ENCODE measurements at places on chromosomes 3 and 15.

DNA sequence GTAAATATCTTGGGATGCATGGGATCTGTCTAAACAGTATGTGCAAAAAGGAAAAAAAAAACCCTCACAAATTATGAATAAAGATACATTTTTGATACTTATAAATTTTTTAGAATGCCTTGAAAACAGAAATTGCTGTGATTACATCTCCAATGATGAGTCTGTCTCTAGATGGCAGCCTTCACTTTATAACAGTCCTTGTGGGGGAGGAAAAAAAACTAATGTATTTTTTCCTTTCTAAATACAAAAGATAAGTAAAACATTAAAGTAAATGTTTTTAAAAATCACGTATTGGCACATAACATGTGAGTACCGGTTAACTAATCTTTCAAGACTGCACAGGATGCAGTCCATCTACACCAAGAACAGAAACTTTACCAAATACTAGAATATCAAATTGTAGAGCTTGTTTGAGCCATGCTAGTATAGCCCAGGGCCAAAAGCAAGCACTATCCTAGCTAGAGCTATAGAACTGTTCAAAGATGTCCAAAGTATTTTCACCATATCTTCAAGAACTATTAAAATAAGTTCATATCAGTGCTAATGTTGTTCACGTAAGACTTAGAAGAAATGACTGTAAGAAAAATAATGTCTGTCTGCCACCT lies 206.4 kb downstream of the STAG1 start:
- no peak overlapping the region for H3K27ac ChIP-seq
- no peaks in the 10 kb centered on the region for H3K36me3 ChIP-seq
- peak; percentile 13 for DNase-seq
- no peaks in the 10 kb centered on the region for H3K4me1 ChIP-seq

GRCh38 chr15:70610541-70610940 lies 152.8 kb downstream of the UACA start:
- H3K4me3 ChIP-seq, result no peak overlapping the region
- DNase-seq, result no peak
- H3K36me3 ChIP-seq, result no peaks in the 10 kb centered on the region
- H3K27me3 ChIP-seq, result no peaks in the 10 kb centered on the region
- no peaks in the 10 kb centered on the region for H3K4me1 ChIP-seq
- H3K27ac ChIP-seq, result no peak overlapping the region

DNA sequence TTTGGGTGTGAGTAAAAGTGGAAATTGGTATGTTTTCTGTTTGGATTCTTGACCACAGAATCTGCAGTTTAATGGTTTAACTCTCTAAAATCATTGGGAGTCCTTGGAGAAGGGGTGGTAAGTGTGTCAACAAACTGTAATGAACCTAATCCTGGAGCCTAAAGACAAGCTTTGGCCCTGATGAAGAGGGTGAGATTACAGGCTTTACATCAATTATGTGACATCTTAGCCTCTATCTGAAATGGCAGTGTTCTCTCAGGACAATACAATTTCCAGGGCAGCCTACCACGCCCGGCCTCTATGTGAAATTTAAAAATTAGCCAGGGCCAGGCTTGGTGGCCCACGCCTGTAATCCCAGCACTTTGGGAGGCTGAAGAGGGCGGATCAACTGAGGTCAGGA lies 4.3 kb upstream of the PKM start:
- H3K27me3 ChIP-seq, result no peaks in the 10 kb centered on the region
- no peak for DNase-seq
- H3K36me3 ChIP-seq, result no peaks in the 10 kb centered on the region
- H3K27ac ChIP-seq, result no peak overlapping the region
- peaks cover 13% of the 10 kb centered on the region for H3K4me1 ChIP-seq

GRCh38 chr3:53161450-53161819 lies 426 bp downstream of the PRKCD start:
- no peak overlapping the region for H3K27ac ChIP-seq
- peak overlapping the region; percentile 45 for H3K4me3 ChIP-seq
- no peak for DNase-seq
- H3K4me1 ChIP-seq, result peaks cover 13% of the 10 kb centered on the region
- H3K27me3 ChIP-seq, result no peaks in the 10 kb centered on the region
- no peaks in the 10 kb centered on the region for H3K36me3 ChIP-seq

GRCh38 chr3:123478314-123478713 lies 29.4 kb upstream of the ADCY5 start:
- no peak for DNase-seq
- H3K4me1 ChIP-seq, result no peaks in the 10 kb centered on the region
- no peak overlapping the region for H3K27ac ChIP-seq
- H3K36me3 ChIP-seq, result no peaks in the 10 kb centered on the region
- H3K4me3 ChIP-seq, result no peak overlapping the region
